Stimulated activated CD8-positive, alpha-beta memory T cell treated with anti-CD3 and anti-CD28 coated beads, Interleukin-4, amount 100 ng/mL, for 24 hours (primary cell): ENCODE measurements at places on chromosomes 4 and X.

- no peak for DNase-seq
These were observed 34.0 kb upstream of the PLAC1 start for GRCh38 chrX:134692233-134692632.

DNA sequence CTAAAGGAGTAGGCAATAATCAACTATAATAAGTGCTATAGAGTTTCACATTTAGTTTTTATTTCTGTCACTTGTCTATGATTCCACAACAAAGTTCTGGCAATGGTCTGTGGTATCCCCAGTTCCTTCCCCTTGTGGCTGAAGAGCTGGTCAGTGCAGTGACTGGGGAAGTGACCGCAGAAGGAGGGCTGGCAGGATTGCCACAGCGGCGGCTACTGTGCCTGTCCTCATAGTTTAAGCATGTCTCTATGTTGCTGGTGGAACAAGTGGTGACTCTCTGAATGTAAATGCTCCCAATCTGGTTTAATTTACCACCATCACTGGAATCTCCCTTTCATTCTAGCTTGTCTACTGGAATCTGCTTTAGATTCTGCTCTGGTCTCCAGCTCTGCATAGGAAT is 170.6 kb upstream of the GK2 start:
- no peak for DNase-seq

- DNase-seq = no peak
These were observed 106.1 kb upstream of the TMEM150C start for GRCh38 chr4:82667761-82668480.

DNA sequence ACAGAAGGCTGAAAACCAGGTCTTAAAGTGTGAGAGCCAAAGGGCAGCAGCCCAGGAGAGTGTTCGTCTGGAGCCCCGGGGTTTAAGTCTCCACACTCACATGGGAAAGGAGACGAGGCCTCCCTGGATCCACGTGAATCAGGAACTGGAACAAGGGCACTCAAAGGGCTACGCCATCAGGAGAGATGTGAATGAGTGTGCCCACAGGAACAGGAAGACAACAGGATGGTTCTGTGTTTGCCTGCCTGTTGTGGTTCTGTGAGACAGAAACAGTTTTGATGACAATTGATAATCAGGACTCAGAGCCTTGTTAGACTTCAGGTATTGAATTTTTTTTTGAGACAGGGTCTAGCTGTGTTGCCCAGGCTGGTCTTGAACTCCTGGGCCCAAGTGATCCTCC is 4.9 kb upstream of the CTBP1 start:
- no peak for DNase-seq

DNA sequence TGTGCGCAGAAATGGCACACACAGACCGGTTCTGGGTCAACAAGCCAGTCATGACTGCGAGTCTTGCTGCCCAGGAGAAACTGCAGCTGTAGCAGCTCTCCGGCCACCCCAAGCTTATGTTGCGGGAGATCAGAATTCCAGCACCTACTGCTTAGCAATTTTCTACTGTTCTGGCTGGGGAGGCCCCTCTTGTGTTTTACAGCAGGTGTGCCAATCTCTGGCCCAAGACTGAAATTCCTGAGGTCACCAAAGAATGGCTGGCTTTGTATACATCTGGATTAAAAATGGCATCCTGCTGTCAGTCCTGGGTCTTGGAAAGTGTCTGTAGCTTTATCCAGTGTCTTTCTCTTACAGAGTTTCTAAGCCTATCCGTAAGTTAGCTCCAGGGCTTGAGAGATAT is 68.9 kb upstream of the TRAM1L1 start:
- no peak for DNase-seq

DNA sequence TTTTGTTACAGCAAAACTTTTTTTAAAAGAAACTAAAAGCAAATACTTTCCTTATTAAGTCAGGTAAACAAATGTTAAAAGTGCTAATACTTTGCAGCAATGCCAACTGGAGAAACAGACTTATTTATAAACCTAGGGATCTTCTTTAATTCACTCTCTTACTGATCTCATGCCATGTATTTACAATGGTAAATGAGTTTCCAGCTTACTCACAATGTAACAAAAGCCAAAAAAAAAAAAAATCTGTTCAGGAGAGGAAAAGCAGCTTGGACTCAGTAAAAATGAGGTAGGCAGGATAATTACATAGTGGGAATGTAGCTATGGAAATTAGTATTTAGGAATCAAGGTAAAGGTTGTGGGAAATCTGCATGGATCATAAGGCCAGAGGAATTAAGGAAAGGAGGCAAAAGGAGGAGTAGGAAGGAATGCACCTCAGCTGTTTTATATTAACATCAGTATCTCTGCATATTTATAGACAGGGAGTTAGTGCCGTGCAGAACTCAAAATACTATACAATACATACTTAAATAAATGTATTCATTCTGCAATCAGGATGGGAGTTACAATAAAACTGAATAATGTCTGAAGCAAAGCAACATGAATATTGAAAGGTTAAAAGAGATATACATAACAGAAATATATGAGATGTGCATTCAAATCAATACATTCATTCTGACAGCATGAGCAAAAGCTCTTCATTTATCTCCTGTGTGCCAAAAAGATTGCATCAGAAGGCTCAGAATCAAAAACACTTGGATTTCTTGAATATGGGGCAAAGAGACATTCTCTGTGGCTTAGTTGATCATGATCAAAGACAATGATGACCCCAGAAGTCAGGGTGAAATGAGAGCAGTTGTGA is 57.9 kb upstream of the ETNPPL start:
- DNase-seq = no peak

- no peak for DNase-seq
These were observed 6.2 kb upstream of the MAN2B2 start for GRCh38 chr4:6568689-6569332.

DNA sequence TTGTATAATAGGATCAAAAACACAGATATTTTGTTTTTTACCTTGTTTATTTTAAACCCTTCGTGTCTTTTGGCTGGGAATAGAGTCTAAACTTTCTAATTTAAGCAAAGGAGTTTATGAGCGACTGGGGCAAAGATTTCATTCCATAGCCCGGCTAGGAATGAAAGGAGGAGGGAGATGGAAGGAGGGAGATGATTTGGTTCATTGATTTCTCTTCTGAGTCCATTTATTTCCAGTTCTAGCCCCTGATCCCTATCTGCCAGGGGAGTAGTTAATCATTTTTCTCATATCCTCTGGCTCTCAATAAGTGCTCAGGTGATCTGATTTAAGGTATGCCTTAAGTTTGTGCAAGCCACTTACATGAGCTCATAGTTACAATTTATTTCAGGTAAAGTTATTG is 120.0 kb downstream of the SPRY1 start:
- no peak for DNase-seq

DNA sequence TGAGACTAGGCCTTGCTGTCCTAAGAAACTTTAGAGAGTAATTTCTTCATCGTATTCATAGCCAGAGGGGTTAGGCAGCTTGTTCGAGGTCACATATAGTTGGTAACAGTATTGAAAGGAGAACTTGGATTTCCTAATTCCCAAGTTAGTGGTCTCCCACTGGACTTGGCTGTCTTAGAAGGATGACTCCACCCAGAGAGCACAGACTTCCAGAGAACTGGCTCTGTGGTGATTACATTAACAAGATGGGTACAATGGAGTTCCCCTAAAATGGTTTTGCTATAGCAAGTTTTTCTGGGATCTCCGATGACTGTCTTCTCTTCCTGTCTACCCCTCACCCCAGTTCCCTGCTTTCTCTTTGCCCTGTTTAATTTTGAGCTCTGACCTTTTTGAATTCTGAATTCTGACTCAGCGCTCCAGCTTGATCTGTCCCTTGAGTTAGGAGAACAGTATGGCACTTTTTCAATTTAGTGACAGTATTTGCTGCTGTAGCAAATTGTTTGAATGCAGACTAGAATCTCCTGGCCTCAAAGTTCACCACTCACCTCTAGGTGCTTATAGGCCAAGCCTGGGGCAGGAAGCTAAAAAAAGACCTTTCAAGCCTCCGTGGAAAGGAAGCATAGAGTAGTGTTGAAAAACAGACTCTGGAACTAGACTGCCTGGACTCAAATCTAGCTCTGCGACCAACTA is 6.9 kb downstream of the MSN start:
- DNase-seq = no peak

GRCh38 chr4:15479913-15480185 is 10.2 kb downstream of the CC2D2A start:
- DNase-seq = no peak

DNA sequence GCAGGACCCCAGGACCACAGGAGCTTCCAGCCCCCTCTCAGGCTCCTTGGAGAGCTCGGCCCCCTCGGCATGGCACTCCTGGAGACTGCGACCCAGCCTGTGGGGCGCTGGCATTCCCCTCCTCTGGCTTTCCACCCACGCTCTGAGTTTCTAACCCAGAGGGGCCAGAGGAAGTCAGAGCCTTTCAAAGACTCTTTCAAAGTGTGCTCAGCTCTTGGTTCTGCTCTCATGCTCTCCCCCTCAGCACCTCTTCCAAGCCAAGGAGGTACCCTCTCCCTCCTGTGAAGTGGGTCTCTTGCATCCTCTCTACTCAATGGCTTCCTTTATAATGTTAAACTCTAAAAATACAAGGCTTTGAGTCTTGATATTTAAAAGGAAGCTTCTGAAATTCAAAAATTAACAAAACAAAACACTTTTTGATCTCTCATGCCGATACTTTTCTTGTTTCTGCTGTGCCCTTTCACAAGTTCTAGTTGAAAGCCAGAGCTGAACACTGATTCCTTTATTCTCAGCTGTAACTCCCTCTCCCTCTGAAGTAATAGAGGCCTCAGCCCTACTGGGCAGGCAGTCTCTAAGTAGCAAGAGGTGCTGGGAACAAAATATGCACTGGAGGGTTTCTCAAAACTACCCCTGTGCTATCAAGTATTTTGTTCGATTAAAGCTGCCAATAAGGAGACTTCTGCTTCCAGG is 82.8 kb downstream of the NAT8L start:
- no peak for DNase-seq

GRCh38 chr4:135553213-135553612 is 1351.6 kb upstream of the PABPC4L start:
- no peak for DNase-seq

DNA sequence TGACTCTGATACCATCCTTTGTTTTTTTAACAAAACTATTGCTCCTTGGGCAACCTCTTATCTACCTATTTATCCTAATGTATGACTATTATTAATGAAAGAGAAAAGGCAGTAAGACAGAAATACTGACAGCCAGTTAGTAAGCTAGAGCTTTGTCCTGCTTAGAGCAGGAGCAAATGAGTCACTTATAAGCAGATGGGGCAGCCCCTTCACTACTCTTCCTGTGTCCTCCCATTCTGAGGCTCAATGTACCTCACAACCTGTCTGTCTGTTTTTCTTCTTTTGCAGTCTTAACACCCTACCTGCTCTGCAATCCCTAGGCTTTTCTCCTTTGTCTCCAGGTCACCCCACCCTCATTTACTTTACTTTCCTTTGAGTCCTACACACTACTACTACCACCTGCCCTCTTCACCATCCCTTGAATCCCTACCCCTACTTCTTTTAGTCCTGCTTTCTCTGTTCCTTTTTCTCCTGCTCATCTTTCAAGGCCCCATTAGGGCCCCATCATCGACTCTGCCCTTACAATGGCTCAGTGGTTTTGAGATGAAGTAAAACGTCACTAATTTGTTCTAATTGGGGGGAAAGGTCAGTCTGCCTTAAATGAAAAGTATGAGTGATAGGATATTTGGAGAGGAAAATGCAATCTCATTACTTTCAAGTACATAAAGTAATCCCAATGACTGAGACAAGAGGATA is 294.3 kb downstream of the GUCY2F start:
- DNase-seq = no peak

GRCh38 chrX:111372086-111372485 is 39.9 kb downstream of the DCX start:
- DNase-seq = no peak

GRCh38 chr4:22762548-22762947 is 69.8 kb downstream of the GBA3 start:
- no peak for DNase-seq

- DNase-seq = no peak
These were observed 18.3 kb downstream of the RAP2C start for GRCh38 chrX:132200976-132201375.

- DNase-seq = no peak
These were observed 21.0 kb upstream of the EFNB1 start for GRCh38 chrX:68807818-68808217.

GRCh38 chr4:157824021-157824420 is 348.8 kb downstream of the GASK1B start:
- no peak for DNase-seq

- DNase-seq = no peak
These were observed 72.8 kb downstream of the NSUN7 start for GRCh38 chr4:40822420-40823166.

DNA sequence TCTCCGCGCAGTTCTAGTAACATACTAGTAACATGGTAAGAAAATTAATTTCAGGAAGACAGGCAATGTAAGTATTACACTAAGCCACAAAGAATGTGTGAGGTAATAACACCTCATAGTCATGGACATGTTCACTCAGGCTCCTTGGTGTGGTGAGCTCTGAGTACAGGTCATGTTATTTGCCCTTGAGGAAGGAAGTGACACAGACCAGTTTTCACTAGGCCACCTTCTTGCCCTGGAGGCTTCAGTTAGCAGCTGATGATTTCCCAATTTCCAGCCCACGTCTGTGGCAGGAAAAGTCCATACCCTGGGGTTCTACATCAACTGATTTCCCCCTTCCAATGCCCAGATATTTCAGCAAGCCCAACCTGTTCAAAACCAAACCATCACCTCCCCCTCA is 6.7 kb downstream of the APOO start:
- DNase-seq = no peak

DNA sequence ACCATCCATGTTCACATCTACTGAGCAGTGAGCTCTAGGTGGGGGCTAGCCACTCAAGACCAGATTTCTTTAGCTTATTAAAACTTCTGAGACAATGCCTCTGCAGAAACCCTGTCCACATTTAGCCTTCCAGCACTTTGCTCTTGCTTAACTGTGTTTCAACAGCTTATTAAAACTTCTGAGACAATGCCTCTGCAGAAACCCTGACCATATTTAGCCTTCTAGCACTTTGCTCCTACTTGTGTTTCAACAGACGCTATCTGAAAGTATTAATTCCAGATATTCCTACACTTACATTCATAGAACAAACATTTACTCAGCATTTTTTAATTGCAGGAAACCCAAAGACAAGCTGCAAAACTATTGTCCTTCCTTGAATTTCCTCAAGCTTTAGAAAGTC is 91.9 kb downstream of the SEL1L3 start:
- no peak for DNase-seq

DNA sequence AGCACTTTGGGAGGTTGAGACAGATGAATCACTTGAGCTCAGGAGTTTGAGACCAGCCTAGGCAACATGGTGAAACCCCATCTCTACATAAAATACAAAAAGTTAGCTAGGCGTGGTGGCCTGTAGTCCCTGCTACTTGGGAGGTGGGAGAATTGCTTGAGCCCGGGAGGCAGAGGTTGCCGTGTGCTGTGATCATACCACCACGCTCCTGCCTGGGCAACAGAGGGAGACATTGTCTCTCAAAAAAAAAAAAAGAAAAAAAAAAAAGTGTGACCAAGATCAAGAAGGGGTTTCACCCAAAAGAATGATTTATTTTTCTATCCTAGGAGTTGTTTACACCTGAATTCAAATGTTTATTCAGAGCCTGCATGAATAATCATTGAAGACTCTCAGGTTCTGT is 572.4 kb upstream of the GALNT7 start:
- no peak for DNase-seq
